GM20000 (cell line): ENCODE measurements at places on chromosomes 7 and 10.

DNA sequence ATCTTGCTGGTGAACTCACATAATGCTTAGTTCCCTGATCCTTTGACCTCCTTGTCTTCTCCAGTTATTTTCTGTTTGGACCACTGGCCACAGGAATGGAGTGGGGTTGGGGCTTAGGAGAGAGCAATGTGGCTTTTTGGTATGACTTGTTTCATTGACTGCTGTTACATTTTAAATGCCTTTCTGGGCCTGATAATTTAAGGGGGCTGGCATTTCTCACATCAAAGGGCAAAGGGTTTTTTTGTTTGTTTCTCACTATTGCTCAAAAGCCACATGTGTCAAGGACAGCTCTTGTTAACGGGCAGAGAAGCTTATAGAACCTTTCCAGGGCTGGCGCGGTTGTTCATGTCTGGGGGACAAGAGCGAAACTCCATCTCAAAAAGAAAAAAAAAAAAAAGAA lies 161.2 kb upstream of the TNRC18 start:
- DNase-seq = peak; percentile 41

- peak; percentile 82 for DNase-seq
Measured at GRCh38 chr7:130733931-130734814, at the start of gene KLF14. Gene KLF14 (minus strand): TSS chr7:130734207. CDS start chr7:130734033, 174 bp downstream.

DNA sequence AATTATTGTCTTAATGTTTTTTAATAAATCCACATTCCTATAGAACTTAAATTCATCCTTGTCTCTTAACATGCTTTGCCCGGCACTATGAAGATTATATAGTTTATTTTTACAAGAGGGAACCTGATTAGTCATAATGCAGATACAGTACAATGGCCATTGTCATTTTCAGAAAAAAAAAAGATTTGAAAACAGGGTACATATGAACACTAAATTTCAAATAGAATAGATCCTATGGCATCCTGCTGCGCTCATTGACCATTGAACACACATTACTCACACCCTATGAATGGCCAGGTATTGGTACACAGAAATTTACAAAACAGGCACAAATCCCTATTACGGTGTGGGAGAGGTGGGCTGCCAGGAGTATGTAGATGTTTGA lies 2.0 kb upstream of the KLF6 start:
- no peak for DNase-seq

- DNase-seq = no peak
Measured at GRCh38 chr7:26487780-26488515, 196.3 kb downstream of the SNX10 start.

GRCh38 chr10:36452851-36453250 lies 672.5 kb upstream of the ANKRD30A start:
- DNase-seq = no peak

GRCh38 chr10:86971232-86971991 lies 3.1 kb downstream of the ADIRF start:
- peak; percentile 93 for DNase-seq

- DNase-seq = no peak
Measured at GRCh38 chr10:46326066-46326465, 39.3 kb downstream of the ANTXRL start.

GRCh38 chr10:88066876-88067275 lies 203.5 kb downstream of the PTEN start:
- DNase-seq = no peak

- no peak for DNase-seq
Measured at GRCh38 chr7:116626886-116627285, 45.1 kb upstream of the MET start.

DNA sequence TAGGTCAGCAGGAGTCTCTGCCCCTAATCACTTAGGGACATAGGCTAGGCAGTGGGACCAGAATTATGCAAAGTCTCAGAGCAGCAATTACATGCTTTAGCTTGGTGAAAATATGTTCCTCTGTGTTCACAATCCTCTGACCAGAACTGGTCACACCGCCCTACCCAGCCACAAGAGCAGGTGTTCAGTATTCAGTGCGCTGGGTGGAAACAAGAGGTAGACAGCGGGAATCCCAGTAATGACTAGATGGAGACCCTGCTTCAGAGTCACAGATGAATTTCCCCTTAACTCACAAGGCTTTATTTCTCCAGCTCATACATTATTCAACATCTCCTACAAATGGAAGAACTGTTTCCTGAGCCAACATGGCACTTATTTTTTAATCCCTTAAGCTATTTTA lies 763.7 kb upstream of the POM121L12 start:
- no peak for DNase-seq

DNA sequence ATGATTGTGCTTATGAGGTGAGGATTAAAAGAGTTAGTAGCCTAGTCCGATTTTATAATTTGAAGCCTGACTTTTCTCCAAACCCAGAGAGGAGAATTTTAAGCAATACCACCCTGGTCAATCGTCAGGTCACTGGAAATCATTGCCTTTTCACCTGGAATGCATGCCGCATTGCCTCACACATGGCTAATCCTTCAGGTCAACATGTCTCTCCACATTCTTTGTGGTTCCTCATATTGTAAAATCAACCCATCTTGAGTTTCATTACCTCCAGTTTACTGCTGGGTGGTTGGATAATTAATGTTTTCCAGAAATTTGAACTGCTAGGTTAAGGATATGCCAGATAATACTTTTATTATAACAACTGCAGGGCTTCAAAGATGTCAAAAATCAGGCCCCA lies 55.6 kb upstream of the SEMA3E start:
- DNase-seq = no peak

DNA sequence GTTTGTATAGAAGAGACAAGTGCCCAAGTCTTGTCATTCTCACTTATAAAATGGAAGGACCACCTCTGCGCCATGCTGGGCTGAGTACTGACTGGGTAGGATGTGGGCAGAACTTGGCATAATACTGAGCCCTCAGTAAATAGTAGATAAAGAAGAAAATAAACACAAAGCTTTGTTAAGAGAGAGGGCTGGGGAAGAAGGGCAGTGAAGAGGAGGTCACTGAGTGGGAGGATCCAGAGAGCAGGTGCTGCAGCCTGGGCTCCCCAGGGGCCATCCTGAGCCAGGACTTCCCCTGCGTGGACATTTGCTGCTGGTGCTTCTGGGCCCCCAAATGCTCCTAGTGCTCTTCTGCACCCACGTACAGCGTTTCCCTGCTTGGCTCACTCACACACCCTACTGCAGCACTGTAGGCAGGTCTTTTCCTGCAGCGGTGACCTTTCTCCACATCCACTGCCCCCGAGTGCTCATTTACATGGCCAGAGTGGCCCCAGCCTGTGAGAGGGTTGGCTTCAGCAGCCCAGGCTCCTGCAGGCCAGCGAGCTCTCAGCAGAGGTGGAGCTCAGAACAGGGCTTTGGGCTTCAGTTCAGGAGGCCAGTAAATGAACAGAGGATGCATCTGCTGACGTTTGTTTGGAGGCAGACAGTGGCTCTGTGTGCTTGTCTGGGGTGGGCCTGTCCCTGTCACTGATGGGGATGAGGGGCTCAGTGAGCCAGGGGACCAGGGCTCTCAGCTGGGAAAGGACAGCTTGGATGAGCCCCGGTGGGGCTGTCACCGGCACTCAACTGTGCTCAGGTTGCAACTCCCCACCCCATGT lies 164.6 kb downstream of the ADARB2 start:
- DNase-seq = no peak

DNA sequence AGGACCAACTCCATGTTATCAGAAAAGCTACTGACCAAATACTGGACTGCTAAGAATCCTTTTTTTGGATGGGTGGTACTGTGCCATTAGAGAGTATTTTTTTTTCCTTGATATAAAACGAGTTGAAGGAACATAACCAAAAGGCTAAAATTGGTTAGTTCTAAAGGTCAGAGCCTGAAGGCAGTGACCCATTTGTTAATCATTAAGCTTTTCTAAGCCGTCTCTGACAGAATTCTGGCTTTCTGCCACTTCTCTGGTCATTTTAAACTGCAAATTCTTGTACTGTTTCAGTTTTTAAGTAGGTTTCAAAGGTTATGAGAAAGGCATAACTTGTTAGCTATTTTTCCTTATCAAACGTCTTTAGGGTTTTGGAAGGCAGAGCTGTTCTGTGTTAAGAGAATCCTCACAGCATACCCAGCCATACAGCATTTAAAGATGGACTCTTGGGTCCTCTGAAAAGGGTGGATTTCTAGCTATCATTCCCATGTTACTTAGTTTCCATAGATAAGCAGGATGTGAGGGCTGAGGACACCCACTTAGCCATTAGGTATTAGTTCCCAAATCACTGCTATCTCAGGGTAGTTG lies 196.8 kb downstream of the RNLS start:
- peak; percentile 20 for DNase-seq

GRCh38 chr7:102467581-102468477 lies 3.0 kb downstream of the LRWD1 start:
- no peak for DNase-seq

DNA sequence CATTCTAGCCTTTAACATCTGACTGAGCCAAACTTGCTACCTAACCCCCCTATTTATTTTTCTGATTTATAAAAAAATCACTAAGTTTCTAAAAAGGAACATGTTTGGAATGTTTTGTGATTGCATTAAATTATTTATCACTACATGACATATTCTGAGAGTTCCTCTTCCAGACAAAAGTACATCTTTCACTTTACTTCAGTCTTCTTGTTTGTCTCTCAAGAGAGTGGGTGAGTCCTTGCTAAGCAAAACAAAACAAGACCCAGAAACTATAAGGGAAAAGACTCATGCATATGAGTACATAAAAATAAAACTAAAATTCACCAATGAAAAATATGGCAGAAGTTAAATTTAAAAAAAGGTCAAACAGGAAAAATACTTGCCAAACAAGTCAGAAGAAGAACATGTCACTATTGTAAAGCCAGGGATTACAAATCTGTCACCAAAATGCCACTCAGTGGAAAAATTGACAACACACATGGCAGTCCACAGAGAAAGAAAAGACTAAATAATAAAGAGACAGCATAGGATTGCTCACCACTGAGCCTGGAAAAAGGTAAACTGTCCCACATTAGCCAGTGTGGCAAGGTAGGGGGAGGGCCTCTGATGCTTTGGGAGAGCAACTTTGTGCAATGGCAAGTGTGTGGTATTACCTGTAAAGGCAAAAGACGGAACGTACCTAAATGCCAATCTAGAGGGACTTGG lies 166.7 kb upstream of the ZNF32 start:
- no peak for DNase-seq

DNA sequence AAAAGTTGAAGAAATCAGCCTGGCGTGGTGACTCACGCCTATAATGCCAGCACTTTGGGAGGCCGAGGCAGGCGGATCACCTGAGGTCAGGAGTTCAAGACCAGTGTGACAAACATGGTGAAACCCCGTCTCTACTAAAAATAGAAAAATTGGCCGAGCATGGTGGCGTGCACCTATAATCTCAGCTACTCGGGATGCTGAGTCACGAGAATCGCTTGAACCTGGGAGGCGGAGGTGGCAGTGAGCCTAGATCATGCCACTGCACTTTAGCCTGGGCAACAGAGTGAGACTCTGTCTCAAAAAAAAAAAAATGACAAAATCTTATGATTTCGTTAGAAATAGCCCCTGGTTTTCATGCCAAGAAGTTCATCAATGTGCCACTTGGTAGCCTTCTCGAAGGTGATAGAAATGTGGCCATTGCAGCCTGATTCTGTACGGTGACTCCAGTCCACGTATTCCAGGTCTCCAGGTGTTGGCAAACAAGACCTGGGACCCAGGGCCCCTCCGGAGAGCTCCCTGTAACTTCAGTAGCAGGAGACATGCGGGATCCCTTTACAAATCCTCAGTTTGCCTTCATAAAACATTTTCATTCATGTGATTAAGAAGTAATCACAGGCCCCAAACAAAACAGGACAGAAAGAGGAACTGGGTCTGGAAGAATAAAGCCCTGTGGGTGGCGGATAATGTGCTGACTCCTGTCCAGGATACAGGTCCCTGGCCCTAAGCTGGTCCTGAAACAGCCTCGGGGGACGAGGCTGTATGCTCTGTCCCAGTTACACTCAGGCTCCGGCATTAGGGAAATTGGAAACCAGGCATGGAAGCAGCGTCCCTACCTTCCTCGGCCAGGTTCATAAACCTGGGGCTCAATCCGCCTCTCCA lies 207.3 kb upstream of the SH2B2 start:
- DNase-seq = no peak

GRCh38 chr7:69728304-69728703 lies 130.0 kb downstream of the AUTS2 start:
- DNase-seq = no peak

DNA sequence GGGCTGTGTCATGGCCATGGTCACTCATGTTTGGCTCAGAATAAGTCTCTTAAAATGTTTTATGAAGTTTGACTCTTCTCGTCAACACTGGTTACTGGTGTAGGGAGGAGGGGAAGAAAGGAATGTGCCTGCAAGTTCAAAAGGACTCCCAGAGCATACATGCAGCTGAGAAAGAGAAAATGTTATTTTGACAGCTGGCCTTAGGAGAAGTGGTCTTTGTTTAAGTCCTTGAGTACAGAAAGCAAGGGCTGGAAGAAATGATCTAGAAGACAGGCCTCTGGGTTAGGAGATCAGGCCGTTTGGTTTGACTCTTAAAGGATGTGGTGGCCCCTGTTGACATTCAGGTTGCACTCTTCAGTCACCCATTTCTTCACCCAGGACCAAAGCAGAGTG lies 245.5 kb downstream of the REEP3 start:
- DNase-seq = no peak

DNA sequence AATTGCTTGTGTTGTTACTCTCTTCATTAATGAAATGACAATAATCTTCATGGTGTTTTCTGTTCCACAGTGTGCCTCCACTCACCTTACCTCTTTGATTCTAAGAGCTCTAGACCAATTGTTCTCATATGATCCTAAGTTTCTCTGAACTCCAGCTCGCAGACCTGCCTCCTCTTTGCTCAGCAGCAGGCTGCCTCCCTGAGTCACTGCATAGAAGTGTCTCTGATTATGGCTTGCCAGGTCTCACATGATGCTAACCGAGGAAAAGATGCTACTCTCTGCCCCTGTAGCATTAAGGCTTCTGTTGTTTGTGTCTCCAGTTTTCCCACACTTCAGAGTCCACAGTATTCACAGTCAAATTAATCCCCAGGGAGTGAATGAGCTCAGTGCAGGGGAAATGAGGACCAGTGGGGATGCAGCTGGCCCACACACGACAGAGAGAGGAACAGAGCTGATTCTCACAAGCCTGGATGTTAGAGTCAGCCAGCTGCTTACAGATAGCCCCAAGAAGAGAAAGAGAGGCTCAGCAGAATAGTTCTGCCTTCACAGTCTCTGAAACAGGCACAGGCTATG lies 145.9 kb upstream of the EGR2 start:
- DNase-seq = no peak
